ENCODE measurements at places on chromosomes 6 and 20. TPM values are rescaled to one million over a fixed set of nuclear protein-coding genes. Genes with fewer than 3 reads are reported as not detected.

The GTSF1L gene
- not detected for total RNA-seq

The ZBTB46 gene
- 13.6 TPM for total RNA-seq

The TSBP1 gene
- not detected for total RNA-seq

The LAMA4 gene
- 103 TPM for total RNA-seq

The INSM1 gene
- not detected for total RNA-seq

The MAPK13 gene
- 0.33 TPM for total RNA-seq

The BMP7 gene
- 19.9 TPM for total RNA-seq

The ARFGAP1 gene
- 33.4 TPM for total RNA-seq

The KCNG1 gene
- total RNA-seq: 0.30 TPM

The C6orf58 gene
- not detected for total RNA-seq

The SLC26A8 gene
- not detected for total RNA-seq

The CALHM4 gene
- total RNA-seq: not detected

The TMEM217 gene
- total RNA-seq: 0.80 TPM

The OR12D3 gene
- total RNA-seq: not detected

The SASH1 gene
- 22.5 TPM for total RNA-seq

The HLA-DOA gene
- 1.8 TPM for total RNA-seq

The REM1 gene
- 1.5 TPM for total RNA-seq

The CFAP206 gene
- 0.11 TPM for total RNA-seq

The SNAP25 gene
- 0.22 TPM for total RNA-seq

The GCLC gene
- total RNA-seq: 30.3 TPM

The ZSCAN9 gene
- 9.7 TPM for total RNA-seq

The DPPA5 gene
- not detected for total RNA-seq

The CYP39A1 gene
- total RNA-seq: 5.4 TPM

The MCUR1 gene
- total RNA-seq: 30.7 TPM

The CEBPB gene
- 54.0 TPM for total RNA-seq

The ELOVL5 gene
- 19.0 TPM for total RNA-seq

The CCN6 gene
- total RNA-seq: not detected

The SCUBE3 gene
- 8.8 TPM for total RNA-seq

The GPR63 gene
- 1.0 TPM for total RNA-seq

The SLC29A1 gene
- 154 TPM for total RNA-seq

The VGLL2 gene
- total RNA-seq: 2.4 TPM

The RRBP1 gene
- total RNA-seq: 31.3 TPM

The BEND6 gene
- 0.38 TPM for total RNA-seq

The TP53TG5 gene
- total RNA-seq: 0.80 TPM

The MLIP gene
- total RNA-seq: 397 TPM

The OTOR gene
- not detected for total RNA-seq

The KCNK17 gene
- total RNA-seq: 0.52 TPM

The C20orf141 gene
- total RNA-seq: not detected

The SPATS1 gene
- not detected for total RNA-seq

The TFB1M gene
- 18.8 TPM for total RNA-seq

The CAGE1 gene
- not detected for total RNA-seq

All from left ventricle myocardium inferior (tissue), 1 donor.